ENCODE measurements at places on chromosomes 13 and 19.
A peak's percentile ranks its signal among the peaks of the same experiment; 100 is the strongest.

DNA sequence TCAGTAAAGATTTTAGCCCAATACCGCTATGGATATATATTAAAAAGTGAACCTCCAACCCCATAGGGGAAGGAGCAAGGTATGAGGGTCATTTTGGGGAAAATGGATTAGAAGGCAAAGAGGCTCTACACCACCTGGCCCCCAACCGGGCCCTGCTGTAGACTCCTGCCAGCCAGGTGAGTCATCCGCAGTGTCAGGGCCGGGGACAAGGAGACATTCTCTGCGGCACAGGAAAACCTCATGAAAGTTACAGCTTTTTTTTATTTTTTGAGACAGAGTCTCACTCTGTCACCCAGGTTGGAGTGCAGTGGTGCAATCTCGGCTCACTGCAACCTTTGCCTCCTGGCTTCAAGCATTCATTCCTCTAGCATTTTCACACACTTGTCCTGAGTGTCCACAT is 32.0 kb downstream of the ZFR2 start:
- no peak for DNase-seq

GRCh38 chr19:39401070-39401548 is 5.5 kb upstream of the ZFP36 start:
- DNase-seq = no peak

- no peak for DNase-seq
These were observed 4.1 kb upstream of the UBE2L5 start for GRCh38 chr13:30418075-30418716.

- DNase-seq = no peak
These were observed 2.7 kb downstream of the CRX start for GRCh38 chr19:47824396-47824795.

DNA sequence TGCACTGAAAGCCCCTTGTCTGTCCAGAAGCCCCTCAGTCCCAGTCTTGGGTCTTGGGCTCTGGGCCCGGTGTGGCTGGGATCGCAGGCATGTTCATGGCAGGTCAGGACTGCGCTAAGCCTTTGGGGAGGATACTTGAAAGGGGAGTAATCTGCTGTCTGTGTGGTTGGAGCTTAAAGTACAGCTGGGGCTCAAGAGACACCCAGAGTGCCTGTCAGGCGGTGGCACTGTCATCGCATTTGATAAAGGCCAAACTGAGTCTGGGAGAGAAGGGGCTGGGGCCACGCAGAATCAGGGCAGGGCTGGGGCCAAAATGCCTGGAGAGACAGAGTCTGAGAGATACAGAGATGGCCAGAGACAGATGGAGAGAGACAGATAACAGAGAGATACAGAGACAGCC is 4.2 kb upstream of the CILP2 start:
- DNase-seq = no peak

DNA sequence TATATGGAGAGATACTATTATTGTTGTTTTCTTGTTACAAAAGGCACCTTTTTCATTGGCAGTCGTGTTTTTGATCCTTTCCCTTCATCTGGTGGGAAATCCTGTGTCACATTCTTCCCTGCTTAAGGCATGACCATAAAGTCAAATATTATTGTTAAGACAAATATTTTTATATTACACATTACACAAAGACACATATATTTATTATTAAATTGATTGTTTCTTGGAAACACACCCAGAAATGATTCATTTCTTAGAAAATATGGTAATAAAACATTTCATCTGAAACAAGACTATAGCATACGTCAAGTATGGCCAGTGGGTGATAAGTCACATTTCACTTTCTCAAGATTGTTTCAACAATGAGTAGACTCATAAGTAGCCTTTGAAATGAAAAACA is 77.3 kb downstream of the KCTD12 start:
- no peak for DNase-seq

- no peak for DNase-seq
These were observed 187.7 kb downstream of the ABCC4 start for GRCh38 chr13:95113601-95114000.

DNA sequence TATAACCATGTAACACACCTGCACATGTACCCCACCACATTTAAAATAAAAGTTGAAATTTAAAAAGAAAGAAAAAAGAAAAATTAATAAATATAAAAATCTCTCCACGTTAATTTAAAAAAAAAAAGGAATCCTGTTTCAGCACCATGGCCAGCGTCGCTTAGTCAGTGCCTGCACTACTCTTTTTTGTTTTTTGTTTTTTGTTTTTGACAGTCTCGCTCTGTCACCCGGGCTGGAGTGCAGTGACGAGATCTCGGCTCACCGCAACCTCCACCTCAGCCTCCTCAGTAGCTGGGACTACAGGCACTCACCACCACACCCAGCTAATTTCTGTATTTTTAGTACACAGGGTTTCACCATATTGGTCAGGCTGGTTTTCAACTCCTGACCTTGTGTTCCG is 835.9 kb downstream of the UQCRFS1 start:
- no peak for DNase-seq

DNA sequence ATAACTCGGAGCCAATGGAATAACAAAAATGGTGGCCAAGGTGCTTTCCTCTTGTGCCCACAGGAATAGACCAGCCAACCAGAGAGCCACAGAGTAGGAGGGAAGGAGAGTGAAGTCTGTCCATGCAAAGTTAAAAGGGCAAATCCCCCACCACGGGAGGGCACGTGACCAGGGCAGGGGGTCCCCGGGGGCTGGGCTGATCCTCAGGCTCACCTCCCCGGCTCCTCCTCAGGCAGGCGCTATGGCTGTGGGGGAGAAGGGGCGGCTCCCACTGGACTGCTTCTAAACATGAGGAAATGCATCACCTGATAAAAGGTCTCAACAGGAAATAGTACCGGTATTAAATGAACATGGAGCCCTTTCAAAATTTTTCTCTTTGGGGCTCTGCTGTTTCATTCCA is 73.2 kb upstream of the SLC15A1 start:
- no peak for DNase-seq

GRCh38 chr19:29714371-29714952 is 599 bp downstream of the C19orf12 start:
- peak; percentile 39 for DNase-seq

GRCh38 chr13:67071918-67072598 is 158.1 kb downstream of the PCDH9 start:
- DNase-seq = no peak

GRCh38 chr13:47252627-47253026 is 355.8 kb upstream of the HTR2A start:
- DNase-seq = no peak

DNA sequence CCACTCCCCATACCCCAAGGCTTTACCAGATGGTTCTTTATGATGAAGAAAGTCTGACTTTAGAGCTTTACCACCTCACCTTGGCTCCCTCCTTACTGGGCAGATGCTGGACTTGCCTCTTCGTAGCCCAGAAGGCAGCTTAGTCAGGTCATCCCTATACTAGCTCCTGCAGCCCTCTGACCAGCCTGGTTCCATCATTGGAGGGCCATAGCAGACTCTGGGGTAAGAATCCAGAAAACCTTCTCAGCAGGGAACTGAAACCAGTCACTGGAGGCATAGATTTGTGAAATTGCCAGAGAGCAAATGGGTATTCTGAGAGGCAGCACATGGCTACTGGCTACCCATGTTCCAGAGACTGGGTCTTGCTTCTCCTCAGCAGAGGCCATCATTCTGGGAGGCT is 21.8 kb upstream of the ZNF492 start:
- DNase-seq = no peak

DNA sequence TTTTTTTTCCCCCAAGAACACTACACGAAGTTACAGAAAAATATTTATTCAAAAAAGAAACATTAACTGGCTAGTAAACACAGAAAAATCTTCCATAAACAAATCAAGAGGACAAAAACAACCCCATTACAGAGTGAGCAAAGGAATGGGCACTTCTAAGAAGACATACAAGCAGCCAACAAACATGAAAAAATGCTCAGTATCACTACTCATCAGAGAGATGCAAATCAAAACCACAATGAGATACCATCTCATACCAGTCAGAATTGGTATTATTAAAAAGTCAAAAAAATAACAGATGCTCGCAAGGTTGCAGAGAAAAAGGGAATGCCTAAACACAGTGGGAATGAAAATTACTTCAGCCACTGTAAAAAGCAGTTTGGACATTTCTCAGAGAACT is 131.7 kb downstream of the UGGT2 start:
- no peak for DNase-seq

DNA sequence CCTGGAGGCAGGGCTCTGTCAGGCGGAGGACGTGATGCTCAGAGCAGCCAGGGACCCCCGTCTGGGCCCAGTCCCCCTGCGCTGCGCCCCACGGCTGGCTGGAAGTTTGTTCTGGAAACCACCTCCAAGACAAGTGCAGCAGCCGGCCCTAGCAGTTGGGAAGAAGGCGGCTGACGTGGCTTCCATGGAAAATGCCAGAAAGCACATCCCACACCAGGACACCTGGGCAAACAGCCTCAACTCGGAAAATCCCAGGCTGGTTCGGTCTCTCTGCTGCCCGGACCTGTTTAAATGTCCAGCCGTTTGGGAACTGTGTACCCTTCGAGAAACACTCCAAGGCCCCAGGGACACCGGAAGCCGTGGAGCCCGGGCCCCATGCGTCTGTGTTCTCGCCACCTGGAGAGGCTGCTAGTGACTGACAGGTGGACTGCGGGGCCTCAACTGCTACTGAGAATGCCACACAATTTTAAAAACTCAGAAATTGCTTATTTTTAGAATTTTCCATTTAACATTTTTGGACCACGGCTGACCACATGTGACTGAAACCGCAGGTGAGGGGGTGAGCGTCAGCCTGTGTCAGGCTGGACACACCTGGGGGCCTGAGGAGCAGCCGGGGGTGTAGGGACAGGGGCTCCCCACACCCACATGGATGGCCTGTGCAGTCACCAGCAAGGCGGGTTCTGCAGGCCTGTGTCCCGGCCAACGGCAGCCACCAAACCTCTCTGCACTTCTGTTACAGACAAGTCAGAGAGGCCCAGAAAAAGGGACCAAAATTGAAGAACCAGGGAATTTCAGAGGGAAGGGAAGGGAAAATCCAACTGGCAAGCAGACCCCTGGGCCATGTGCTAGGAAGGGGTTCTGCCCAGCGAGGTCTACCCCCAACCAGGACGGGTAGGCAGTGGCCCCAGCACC is 31.7 kb downstream of the RASA3 start:
- DNase-seq = no peak

DNA sequence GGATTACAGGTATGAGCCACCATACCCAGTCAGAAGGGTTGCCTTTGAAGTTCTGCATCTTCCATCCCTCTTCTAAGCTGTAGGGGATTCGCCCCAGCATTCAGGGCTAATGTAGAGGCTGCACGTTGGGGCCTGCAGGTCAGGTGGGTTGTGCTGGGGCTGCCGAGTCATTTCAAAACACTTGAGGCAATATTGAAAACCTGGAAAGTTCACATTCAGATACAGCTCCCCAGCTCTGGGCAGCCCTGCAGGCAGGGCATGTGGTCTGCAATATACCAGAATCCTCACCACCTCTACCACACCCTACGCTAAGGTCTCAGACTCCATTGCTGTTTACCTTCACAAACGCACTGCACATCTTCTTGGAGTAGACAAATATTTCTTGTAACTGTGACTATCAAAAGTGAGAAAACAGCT is 24.6 kb downstream of the CCNE1 start:
- DNase-seq = peak; percentile 90

DNA sequence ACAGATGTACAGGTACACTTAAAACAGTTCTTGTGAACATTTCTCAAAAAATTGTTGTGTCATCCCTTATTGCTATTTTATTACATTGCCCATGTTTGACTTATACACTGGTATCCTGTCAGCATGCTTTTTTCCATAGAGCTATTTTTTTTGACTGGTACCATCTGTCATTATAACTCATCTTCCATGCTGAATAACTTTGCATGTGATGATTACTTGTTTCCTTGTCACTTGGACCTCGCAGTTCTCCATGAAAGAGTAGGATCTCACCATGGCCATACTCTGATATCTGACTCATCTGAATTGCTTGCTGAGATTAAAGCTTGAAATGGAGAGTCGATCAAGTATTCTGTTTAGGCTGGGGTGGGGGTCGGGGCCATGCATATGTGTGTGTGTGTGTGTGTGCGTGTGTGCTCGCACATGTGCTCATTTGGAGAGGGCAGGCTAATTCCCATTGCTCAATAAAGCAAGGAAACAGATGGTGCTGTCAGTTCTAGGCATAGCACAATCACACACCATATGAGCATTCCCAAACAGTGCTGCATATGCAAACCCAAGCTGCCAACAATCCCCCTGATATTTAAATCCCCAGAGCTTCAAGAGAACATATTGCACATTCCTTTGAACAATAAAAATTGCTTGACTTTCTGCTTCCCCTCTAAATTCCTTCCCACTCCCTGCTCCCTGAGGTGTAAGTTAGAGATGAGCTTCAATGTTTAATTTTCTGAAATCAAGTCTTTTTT is 62.9 kb downstream of the NHLRC3 start:
- no peak for DNase-seq

DNA sequence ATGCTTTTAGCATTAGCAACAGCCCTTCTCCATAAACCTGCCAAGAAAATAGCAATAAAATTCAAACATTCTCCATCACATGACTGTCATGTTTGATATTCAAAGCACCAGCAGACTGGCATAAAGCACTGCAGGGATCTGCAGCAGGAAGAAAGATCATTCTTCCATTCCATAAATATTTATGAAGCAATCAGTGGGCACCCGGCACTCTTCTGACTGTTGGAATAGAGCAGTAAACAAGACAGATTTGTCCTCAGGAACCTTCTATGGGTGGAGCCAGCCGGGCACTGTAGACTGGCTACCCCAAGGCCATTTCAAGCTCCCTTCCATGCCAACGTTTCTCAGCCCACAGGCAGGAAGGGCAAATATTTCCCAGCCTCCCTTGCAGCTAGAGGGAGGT is 25.5 kb downstream of the PLA2G4C start:
- DNase-seq = no peak

GRCh38 chr19:50490411-50490811 is 13.8 kb upstream of the GARIN5A start:
- DNase-seq = no peak

DNA sequence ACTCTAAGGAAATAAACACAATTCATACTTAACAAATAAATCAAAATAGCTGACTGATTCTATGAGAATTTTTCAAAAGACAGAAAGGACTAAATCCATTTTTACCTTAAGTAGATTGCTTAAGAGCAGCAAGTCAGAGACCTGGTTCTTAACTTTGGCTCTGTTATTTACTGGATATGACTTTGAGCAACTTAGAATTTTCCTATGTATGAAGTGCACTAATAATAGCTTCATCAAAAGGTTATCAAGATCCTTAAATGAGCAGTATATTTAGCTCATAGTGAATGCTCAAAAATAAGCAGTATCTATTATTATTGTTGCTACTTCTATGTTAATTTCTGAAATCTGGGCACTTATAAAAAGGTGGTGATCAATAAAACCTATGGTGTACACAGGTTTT is 95.3 kb downstream of the POSTN start:
- DNase-seq = no peak

All from stimulated activated naive CD8-positive, alpha-beta T cell treated with anti-CD3 and anti-CD28 coated beads, Interleukin-15, amount 100 ng/mL, for 72 hours (primary cell).